CD4-positive, alpha-beta T cell treated with Interleukin-4 for 1 hour (primary cell): ENCODE measurements at places on chromosomes 6 and 20.
A peak's percentile ranks its signal among the peaks of the same experiment; 100 is the strongest.

DNA sequence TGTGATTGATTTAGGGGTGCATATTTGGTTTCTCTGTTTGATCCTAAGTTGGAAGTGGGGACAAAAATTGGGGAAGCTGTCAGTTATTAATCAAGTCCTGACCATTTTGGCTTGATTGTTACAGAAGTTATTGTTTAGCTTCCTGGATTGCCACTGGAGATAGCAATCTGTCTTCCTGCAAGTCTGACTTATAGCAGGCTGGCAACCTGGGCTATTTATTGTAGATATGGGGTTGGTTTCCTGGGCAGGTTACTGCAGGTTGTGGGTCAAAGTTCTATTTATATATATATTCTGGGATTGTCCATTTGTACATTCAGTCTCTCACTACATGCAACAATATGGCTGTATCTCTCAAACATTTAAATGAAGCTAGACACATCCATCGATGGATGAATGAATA, 17.8 kb downstream of the KCNS1 start:
- no peak for DNase-seq

DNA sequence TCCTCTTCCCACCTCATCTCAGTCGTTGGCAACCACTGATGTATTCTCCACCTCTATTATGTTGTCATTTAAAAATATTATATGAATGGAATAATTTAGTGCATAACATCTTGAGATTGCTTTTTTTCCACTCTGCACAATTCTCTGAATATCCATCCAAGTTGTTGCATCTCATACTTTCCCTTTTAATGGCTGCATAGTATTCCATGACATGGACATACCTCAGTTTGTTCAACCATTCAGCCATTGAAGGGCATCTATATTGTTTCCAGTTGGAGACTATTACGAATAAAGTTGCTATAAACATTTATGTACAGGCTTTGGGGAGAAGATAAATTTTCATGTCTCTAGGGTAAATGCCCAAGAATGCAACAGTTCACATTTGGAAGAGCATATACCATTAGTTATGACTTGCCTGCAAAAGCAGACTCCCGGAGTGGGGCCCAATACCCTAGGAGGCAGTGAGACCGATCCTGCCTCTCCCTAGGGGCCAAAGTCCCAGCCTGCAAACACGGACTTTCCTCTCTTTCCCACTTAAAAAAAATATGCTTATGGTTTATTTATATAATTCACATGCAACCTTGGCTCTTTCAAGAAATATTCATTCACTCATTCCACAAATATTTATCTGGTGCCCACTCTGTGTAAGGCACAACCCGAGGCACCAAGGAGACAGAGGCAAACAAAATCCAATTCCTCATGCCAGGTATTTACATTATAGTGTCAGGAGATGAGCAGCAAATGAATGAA, 227.0 kb upstream of the PMEPA1 start:
- DNase-seq = no peak

DNA sequence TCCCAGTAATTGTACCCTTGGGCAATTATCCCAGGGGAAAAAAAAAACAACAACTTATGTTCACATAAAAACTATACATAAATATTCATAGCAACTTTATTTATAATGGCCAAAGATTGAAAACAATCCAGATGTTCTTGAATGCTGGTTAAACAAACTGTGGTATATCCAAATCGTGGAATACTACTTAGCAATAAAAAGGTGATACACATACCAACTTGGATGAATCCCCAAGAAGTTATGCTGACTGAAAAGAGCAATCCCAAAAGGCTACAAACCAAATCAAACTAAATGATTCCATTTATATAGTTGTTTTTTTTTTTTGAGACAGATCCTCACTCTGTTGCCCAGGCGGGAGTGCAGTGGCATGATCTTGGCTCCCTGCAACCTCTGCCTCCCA, 129.7 kb downstream of the QRSL1 start:
- no peak for DNase-seq

DNA sequence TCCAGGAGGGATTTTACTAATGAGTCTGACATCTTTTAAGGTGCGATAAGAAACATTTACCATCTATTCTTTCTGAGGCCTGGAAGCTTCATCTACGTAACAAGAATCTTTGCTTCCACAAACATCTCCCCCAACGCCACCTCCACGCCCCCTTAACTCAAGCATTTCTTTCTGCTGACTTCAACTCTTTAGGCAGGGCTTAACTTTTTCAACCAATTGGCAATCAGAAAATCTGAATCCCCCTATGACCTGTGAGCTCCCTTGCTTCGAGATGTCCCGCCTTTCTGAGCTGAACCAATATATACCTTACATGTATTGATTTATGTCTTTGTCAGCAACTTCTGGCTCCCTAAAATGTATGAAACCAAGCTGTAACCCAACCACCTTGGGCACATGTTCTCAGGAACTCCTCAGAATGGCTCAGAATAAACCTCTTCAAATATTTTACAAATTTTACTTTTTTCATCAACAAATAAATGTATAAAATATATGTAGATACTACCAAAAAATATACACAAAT, 11.5 kb downstream of the OR2H2 start:
- no peak for DNase-seq

DNA sequence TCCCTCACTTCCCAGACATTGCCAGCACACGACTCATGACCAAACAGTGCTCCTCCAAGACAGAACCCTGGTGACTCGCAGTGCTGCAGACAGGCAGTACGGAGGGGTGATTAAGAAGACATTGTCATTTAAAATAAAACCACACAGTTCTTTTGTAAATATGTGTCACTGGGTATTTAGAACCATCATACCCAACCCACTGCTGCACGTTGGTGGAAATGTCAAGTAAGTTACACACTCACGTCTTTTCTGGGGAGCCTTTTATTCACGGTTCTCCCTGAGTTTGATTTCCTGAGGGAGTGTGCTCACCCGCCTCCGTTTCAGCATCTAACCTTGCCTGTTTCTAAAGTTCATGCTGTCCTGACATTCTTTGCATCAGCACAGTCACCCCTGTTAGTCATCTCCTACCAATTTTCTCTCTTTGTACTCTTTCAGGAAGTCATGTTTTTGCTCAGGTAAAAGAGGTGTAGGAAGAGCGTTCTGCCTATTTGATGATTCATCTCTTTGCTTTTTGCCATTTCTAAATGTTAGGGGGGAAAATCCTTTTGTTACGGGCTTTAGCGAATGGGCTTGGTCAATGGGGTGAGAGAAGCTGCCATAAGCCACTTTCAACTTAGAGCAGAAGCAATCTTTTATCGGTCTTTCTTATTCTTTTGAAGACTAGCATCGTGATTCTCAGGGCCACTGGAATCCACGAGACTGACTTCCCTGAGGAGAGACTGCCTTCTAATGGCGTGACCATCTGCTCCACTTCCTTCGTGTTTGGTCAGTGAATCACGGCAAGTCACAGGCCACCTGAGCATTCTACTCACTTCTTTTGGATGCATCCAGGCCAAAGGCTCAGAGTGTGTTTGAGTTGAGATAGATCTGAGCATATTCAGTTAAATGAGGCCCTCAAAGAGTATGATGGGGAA, 512.8 kb upstream of the JARID2 start:
- DNase-seq = peak; percentile 65

- peak; percentile 57 for DNase-seq
These were observed 93.3 kb upstream of the MARCKS start for GRCh38 chr6:113763876-113764275.

GRCh38 chr20:40503119-40503518, 185.9 kb downstream of the MAFB start:
- no peak for DNase-seq

DNA sequence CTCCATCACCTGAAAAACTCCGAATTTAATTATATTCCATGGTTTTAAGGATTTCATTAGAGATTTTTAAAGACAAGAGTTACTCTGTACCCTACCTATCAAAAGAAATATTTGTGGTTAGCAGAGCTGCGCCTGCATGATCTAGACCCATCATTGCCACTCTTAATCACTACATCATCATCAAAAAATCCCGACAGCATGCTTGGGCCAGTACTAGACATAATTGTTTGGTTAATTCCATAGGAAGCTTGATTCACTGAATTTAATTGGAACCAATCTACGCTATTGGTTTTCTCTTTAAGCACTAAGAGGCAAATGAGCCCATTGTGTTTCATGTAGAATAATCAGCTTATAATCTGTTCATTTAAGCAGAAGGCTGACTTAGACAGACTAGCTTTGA, 33.4 kb upstream of the RNF217 start:
- no peak for DNase-seq

DNA sequence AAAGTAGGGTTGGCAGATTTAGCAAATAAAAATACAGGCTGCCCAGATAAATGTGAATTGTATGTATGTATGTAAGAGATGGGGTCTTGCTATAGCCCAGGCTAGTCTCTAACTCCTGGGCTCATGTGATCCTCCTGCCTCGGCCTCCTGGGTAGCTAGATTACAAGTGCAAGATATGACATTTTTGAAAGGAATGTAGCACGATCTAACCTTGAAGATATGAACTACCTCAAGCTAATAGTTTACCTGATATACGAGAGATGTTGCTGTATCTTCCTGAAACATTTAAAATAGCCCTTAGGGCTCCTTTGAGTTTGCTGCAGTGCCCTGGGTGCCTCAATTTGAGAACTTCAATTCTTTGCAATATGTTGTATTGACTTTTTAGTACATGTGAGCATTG, 42.1 kb downstream of the AFG1L start:
- DNase-seq = no peak

- DNase-seq = no peak
These were observed 4.6 kb downstream of the SLC2A4RG start for GRCh38 chr20:63744158-63744557.

- DNase-seq = no peak
These were observed 197.3 kb upstream of the NT5E start for GRCh38 chr6:85252552-85252951.

DNA sequence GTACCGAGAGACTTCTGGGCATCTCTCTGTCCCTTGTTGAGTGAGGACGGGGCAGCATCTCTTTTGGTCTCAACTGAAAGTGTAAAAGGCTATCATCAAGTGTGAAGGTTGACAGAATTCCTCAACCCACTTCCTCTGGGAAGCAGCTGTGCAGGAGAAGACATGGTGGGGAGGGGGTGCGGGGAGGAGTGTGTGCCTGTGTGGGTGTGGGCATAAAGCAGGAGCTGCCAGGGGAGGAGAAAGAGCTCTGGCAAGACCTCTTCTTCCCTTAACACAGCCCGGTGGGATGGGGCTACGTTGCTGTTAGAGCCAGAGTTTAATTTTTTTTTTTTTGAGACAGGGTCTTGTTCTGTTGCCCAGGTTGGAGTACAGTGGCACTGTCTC, 31.8 kb downstream of the CPXM1 start:
- no peak for DNase-seq

- no peak for DNase-seq
These were observed 181.0 kb downstream of the TFAP2C start for GRCh38 chr20:56810141-56810540.

GRCh38 chr6:118709859-118710350, 58.5 kb upstream of the CEP85L start:
- DNase-seq = peak; percentile 89

DNA sequence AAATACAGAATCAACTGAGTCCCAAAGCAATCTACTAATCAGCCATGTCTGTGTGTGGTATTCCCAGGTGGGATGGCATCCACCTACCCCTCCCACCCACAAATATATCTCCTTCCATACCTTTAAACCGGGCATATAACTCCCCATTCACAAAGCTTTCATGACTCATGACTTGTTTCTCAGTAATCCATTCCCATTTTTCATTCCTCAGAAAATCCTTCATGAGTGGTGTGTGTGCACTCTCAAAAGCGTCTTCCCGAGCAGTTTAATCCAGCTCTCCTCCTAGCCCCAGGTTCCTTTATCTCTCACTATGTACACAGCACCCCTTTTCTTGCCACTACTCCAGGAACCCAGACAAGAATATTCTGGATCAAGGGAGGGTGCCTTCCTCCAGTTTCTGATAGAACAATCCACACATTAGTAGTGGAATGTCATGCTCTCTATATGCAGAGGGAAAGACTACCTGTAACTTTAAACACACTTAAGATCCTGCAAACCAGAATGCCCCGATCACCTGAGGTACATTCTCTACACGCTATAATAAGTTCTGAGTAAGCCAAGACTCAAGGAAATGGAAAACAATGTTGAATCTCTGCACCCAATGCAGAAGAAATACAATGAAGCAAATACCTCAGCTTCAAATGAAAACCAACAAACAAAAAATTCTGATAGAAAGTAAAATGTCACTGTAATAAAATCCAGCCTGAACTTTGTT, 55.7 kb upstream of the IPCEF1 start:
- DNase-seq = no peak

DNA sequence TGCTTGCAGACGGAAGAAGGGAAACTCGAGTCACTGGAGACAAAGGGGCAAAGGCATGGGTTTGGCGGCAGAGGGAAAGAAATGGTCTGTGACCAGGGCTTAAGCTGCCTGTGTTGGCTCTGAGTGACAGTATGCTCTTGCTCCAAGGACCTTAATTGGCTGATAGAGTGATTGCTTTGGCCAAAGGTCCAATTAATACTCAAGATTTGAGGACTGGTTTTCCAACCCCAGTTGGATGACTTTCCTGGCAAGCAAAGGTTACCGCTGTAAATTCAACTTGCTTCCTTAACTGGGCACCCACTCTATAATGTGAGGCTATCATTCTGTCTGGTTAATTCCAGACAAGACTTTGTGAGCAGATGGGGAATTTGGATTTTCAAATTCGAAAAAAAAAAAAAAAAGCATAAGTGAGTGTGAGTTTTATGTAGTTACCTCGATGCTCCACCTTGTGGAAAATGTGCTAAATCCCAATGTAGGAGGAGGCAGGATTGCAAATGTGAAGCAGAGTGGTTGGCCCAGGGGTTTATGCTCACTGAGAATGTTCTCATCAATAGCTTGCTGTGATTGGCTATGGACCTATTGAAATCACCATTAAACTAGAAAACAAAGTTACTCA, 150.7 kb upstream of the GMDS start:
- DNase-seq = no peak

- DNase-seq = no peak
These were observed 14.7 kb downstream of the CEP43 start for GRCh38 chr6:167013946-167014345.

DNA sequence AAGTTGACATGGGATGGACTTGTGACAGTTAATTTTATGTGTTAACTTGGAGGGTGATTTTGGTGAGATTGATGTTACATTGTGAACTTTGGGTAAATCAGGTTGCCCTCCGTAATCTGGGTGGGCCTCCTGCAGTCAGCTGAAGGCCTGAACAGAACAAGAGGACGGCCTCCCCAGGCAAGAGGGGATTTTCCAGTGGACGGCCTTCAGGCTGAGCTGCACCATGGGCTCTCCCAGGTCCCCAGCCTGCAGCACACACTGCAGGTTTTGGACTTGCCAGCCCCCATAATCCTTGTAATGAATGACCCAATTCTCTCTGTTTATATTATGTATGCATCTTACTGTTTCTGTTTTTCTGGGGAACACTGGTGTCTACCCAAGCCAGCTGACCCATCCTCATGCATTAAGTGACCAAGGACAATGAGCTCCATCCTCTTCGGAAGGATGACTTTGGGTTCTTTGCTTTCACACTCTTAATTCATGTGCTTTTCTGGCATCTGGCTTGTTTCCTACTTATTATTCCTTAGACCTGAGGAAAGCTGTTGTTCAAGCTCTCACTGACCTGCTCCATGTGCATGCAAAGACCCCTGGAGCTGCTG, 64.2 kb downstream of the DACT2 start:
- DNase-seq = no peak
